ENCODE measurements at places on chromosomes 1 and 21.

DNA sequence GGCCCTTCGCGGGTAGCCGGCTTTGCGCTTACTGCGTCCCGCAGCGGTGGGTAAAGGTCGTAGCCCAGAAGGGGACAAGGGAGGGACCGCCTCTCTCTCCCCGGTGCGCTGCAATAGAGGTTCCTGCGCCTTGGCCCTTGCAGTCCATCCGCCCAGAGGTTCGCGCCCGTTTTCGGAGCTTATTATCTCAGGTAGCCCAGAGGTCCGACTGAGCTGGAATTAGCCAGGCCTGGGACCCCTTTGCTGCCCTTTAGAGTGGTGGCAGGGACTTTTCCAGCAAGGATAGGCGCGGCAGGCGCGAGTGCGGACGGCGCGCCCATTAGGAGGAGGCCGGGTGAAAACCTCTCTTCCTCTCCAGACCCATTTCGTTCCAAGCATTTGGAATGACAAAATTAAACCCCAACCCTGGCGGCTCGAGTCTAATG, 5.0 kb downstream of the LHX4 start:
- DNase-seq: no peak

- peak; percentile 92 for DNase-seq
Observed at GRCh38 chr1:33180911-33181890, 642 bp downstream of the TRIM62 start.

GRCh38 chr1:212640223-212640878, 31.8 kb downstream of the ATF3 start:
- DNase-seq: no peak

GRCh38 chr1:147892731-147893214, 9.8 kb upstream of the GJA8 start:
- DNase-seq: no peak

DNA sequence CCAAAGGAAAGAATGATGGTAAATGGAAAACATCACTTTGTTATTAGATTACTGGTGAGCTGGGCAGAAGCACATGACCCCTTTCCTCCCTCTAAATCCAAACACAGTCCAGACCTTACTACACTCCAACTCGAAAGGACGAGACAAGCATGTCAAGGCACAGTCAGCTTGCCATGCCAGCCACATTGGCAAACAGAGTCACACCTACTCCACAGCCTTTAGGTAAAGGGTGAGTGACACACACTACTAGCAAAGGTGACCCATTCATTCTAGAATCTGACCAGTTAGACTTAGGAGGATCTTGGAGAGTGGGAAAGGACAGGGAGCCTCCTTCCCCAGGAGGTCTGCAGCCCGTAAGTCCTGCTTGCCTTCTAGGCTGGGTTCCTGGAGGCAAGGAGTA, 3.0 kb downstream of the SLC44A3 start:
- no peak for DNase-seq

DNA sequence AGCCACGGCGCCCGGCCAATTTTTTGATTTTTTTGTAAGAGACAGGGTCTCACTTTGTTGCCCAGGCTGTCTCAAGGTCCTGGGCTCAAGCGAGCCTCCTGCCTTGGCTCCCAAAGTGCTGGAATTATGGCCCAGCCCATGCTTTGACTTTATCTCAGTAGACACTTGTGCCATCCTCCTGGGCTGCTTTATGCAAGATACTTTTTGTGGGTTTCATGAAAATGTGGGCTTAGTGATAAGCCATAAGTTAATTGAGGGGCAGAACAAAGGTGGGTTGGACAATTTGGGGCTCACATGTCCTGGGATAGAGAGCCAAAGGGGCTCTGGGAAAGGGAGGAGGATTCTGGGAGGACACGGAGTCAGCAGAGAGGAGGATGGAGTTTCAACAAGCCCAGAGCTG, 22.0 kb downstream of the ALPL start:
- DNase-seq: no peak

DNA sequence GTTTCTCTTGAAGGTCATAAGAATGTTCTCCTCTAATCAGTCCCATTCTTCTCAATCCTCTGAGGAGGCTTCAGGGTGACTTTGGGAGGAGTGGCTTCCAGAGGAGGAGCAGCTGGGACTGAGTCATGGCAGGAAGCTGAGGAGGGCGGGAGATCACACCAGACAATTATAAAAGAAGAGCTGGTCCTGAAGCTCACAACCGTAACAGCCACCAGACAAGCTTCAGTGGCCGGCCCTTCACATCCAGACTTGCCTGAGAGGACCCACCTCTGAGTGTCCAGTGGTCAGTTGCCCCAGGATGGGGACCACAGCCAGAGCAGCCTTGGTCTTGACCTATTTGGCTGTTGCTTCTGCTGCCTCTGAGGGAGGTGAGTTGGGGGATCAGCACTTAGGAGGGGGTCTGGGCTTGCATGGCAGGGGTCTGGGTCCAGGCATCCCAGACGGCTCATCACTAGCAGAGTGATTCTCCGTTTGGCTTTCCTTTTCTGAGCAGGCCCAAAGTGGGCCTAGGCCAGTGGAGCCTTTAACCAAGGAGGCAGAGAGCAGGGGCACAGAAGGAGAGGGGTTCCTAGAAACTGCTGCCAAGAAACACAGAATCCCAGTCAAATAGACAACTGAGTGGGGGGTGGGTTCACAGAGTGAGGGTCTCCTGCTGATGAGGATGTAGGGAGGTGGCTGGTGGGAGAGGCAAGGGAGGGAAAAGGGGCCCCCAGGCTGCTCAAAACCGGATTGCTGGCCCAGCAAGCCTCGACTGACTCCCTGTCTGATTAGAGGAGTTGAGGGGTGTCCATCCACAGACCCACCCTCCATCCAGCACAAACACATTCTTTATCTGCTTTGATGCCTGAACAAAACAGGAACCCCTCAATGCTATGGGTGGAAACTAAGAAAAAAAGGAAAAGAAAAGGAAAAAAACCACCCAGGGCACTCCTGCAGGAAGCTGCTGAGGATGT, at the start of gene ECM1:
ECM1 (plus strand) TSS at position 198 of the 953 bp plus-strand sequence; CDS start at position 299, 101 bp downstream.
- peak; percentile 59 for DNase-seq

GRCh38 chr21:46452710-46453109, 6.0 kb upstream of the DIP2A start:
- no peak for DNase-seq

- no peak for DNase-seq
Observed at GRCh38 chr1:157001304-157001703, 44.2 kb downstream of the ARHGEF11 start.

DNA sequence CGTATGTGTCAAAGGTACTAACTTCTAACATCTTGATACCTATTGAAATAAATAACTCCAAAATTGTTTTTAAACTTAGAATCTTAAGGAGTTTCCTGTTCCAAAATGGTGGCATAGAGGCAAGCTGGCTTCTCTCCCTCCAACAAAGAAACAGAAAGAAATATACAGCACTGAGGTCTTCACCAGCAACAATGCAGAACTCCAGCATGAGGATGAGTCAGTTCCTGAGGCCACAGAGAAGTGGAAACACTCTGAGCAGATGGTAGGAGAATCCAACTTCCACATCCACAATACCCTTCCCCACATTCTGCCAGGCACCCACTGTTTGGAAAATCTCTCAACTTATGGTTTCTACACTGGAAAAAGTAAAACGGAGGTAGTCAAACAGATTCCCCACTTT, 12.2 kb upstream of the PPIH start:
- DNase-seq: no peak

GRCh38 chr21:40472013-40472412, 374.9 kb downstream of the DSCAM start:
- no peak for DNase-seq

DNA sequence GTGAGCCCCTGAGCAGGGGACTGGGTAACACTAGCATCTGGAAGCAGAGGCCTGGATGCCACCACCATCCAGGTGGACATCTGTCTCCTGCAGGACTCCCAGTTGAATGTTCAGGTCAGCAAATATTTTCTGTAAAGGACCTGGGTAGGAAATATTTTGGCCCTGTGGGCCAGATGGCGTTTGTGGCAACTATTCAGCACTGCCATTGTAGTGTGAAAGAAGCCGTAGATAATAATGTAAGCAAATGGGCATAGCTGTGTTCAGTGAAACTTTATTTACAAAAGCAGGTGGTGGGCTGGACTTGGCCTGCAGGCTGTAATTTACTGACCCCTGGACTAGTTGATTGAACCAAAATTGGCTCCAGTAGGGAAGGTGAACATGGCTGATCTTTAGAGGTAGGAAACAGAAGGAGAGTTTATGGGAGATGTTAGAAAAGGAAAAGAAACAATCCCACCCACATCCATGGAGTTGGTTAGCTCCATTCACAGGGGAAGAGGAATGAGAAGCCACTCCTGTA, 20.0 kb upstream of the CD101 start:
- DNase-seq: no peak

DNA sequence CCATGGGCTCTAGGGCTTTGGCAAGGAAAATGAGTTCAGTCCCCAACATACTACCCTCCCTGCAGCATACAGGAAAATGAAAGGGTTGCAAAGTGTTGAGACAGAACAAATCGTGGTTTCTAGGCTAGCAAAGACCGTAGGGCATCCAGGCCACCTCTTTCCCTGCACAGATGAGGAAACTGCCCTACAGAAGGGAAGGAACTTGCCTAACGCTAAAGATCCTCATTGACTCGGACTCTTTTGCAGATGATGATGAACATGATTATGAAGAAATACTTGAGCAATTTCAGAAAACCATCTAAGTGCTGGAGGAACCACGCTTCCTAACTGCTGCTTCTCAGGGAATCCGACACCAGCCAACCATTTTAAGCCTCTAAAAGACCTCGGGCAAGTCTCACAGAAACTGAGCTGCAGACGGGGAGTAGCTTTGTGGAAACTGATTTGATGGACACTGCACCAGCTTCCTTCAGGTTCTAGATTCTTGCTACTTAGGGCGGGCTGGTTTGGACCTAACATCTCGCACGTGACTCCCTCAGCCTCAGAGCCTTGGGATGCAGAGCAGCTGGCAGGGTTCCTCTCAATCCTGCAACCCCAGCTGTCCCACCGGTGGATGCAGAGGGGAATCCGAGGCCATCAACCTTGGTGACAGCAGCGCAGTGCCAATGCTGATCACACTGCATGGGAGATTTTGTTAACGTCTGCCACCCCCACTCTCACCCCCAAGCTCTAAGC, 13.4 kb downstream of the THEMIS2 start:
- DNase-seq: no peak

- DNase-seq: no peak
Observed at GRCh38 chr1:29856340-29857114, 620.2 kb downstream of the PTPRU start.

- no peak for DNase-seq
Observed at GRCh38 chr1:159911326-159912070, 11.5 kb upstream of the CFAP45 start.

- DNase-seq: no peak
Observed at GRCh38 chr1:38152351-38153065, 105.9 kb upstream of the POU3F1 start.

- DNase-seq: no peak
Observed at GRCh38 chr1:80769208-80769750, 1031.5 kb upstream of the ADGRL2 start.

- no peak for DNase-seq
Observed at GRCh38 chr1:5982276-5982675, 9.9 kb downstream of the NPHP4 start.

GRCh38 chr1:42786097-42786496, 1.3 kb downstream of the TMEM269 start:
- DNase-seq: no peak

- DNase-seq: no peak
Observed at GRCh38 chr1:161402446-161402845, 34.8 kb upstream of the CFAP126 start.

DNA sequence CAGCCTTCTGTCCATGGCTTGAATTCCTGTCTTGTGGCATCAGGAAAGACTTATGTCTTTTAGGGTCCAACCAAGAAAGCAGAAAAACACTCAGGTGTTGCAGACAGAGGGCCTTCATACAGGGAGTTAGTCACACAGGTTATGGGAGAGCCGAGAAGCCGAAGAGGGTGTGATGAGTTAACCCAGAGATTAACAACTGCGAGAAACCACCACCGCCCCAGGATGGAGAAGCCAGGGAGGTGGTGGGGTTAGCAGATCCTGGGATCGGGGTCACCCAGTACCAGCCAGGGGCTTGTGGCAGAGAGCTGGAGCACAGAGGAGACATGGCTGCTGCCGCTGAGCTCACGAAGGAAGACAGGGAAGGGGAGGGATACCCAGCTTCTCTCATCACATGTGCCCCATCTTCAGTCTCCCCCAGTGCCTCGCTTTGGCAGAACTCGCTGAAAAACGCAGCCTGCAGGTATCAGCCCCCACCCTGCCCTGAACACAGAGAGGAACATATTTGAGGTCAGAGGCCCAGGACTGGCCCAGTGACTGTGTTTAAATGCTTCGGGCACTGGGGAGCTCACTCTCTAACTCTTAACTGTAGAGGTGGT, 58.7 kb downstream of the RUNX3 start:
- no peak for DNase-seq

GRCh38 chr1:233393084-233393840, 65.7 kb downstream of the MAP3K21 start:
- DNase-seq: no peak

- no peak for DNase-seq
Observed at GRCh38 chr1:186375929-186376319, 286 bp downstream of the ODR4 start.

GRCh38 chr21:41726970-41727783, 39.7 kb downstream of the RIPK4 start:
- DNase-seq: no peak

DNA sequence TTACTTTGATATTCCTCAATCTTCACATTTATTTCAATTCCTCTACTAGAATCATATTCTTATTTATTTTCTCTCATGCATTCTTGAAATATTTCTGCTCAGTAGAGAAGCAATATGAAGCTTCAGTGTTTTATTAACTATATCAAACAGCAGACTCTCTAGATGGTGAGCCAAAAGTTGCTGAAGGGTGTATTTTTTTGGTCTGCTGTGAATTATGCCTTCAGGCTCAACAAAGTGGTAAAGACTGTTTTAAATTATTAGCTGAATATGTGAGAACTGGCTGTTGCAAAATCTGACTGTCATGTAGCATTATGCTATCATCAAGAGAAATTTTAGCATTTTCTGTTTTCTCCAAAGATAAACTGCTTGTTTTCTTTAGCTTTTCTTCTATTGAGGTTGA, 24.9 kb upstream of the CDC42BPA start:
- no peak for DNase-seq

- DNase-seq: no peak
Observed at GRCh38 chr1:68149110-68149798, 83.1 kb downstream of the WLS start.

DNA sequence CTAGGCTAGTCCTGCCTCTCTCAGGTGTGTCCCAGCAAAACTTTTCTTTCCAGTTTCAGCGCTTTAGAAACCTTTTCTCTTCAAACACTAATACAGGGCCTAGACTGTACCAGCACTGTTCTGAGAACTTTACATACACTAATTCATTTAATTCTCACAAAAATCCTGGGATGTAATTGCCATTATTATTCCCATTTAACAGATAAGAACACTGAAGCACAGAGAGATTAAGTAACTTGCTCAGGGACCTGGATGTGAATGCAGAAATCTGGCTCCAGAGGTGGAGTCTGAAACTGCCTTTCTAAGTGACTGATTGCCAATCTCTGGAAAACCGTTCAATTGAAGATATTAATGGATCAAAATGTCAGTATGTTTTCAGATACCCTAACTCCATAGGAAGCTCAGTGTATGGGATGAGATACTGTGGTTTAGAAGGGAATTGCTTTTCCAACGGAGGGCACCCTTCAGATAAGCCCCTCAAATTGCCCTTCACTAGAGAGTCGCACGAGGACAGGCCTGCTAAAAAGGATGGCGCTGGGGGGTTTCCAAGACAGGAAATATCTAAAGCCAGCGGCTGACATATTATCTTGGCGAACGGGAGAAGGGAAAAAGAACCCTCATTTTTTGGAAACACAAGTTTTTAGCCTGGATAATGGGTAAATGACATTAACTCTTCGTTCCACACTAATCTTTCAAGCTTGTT, 698 bp upstream of the UCK2 start:
- no peak for DNase-seq

- DNase-seq: no peak
Observed at GRCh38 chr1:9187004-9187403, 47.6 kb upstream of the H6PD start.
